ENCODE measurements at places on chromosomes 11 and 22.
A peak's percentile ranks its signal among the peaks of the same experiment; 100 is the strongest.

GRCh38 chr11:128420951-128421350 lies 166.4 kb downstream of the ETS1 start:
- no peak for DNase-seq

DNA sequence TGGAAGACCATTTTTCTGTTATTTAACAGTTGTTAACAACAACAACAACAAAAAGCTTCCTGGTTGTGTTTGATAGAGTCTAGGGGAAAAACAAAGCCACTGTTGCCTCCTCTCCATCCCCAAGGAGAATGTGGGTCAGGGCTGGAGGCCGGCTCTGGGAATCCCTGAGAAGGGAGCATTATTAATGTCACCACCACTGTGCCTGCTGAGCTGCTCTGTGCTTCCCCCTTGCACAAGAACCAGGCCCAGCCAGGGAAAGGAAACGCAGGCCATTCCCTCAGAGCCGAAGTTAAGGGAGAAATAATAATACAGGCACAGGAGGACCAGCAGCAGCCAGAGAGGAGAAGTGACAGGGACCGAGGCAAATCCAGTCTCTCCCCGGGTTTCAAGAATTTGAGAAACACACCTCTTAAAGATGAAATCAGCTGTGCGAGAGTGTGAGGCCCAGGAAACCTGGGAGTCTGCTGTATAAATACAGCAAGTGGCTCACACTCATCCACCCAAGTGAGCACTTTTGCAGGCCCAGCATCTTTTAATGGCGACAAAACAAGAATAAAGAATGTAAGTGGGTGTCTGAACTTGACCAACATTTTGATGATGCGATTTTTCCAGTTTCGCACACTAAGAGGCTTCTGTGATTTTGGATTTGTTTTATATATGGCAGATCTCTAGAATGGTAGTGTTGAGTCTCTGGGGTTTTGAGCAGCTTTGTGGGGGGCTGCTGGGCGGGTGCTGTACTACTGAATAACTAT lies 539.2 kb downstream of the NTM start:
- no peak for DNase-seq

DNA sequence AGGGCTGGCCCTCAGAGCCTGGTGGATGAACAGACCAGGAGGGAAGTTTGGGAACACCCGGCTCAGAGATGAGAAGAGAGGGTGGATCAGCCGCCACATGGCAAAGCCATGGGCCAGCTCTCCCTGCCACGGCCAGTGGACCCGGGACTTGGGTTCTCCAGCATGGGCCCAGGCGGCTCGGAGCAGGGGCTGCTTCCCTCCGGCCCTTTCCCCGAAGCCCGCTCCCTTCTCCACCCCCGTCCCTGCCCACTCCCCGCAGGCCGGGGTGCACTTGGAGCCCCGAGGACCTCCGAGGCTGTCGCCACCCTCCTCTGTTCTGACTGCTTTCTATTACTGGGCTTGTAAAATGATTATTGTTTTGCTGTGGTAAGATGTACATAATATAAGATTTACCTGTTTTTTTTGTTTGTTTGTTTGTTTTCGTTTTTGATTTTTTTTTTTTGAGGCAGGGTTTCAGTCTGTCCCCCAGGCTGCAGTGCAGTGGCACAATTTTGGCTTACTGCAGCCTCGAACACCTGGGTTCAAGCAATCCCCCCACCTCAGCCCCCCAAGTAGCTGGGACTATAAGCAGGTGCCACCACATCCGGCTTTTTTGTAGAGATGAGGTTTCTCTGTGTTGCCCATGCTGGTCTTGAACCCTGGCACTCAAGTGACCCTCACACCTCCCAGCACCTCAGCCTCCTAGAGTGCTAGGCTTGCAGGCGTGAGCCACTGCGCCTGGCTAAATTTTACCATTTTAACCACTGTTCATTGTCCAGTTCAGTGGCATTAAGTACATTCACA lies 11.3 kb upstream of the TH start:
- DNase-seq = no peak

GRCh38 chr11:108624196-108624925 lies 30.8 kb upstream of the EXPH5 start:
- DNase-seq = no peak

DNA sequence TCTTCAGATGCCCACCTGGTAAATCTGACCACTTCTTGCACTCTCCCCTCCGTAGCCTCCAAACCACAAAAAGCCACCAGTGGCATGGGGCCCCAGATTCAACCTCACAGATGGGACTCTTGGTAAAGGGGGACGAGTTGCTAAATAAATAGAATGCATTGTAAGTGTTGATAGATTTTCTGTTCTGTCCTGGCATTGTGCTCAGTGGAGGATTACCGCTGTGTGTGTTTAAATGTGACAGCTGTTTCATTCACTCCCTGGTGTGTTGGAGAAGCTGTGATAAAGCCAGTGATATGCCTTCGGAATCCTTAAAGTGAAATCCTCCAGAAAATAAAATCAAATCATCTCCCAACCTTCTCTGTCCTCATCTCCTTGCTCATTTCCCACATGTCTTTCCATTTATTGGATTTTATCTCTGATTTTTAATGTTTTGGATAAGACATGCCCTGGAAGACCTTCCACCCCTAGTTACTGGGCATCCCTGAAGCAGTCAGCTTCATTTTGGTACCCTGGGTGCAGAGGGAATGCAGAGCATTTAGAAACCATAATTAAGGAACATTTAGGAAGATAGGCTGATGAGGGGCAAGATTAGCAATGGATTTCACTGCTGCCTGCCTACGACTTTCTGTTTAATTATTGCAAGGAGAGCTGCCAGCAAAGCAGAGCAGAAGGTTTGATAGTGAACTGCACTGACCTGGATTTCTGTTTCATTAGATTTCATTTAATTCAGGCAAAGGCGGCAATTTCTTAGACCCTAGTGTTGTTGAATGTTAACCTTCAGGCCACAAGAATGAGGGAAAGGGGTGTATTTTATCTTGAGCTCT lies 460.9 kb upstream of the KIRREL3 start:
- no peak for DNase-seq

GRCh38 chr22:31870890-31871289 lies 73.4 kb upstream of the YWHAH start:
- no peak for DNase-seq

GRCh38 chr11:114348200-114349191 lies 51.8 kb downstream of the C11orf71 start:
- DNase-seq = peak; percentile 30

DNA sequence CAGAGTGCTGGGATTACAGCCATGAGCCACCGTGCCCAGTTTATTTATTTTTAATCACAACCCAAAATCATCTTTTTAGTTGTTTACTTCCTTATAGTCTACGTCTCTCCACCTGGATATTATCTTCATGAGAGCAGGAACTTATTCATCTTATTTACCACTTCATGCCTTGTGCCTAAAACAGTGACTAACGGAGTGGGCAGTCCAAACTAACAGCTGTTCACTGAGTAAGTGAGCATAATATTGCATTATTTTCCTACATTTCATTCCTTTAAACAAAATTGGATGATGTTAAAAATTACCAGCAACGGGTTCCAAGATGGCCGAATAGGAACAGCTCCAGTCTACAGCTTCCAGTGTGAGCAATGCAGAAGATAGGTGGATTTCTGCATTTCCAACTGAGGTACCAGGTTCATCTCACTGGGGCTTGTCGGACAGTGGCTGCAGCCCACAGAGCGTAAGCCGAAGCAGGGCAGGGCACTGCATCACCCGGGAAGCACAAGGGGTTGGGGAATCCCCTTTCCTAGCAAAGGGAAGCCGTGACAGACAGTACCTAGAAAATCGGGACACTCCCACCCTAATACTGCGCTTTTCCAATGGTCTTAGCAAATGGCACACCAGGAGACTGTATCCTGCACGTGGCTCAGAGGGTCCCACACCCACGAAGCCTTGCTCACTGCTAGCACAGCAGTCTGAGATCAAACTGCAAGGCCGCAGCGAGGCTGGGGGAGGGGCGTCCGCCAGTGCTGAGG lies 14.1 kb downstream of the TMEM123 start:
- no peak for DNase-seq

DNA sequence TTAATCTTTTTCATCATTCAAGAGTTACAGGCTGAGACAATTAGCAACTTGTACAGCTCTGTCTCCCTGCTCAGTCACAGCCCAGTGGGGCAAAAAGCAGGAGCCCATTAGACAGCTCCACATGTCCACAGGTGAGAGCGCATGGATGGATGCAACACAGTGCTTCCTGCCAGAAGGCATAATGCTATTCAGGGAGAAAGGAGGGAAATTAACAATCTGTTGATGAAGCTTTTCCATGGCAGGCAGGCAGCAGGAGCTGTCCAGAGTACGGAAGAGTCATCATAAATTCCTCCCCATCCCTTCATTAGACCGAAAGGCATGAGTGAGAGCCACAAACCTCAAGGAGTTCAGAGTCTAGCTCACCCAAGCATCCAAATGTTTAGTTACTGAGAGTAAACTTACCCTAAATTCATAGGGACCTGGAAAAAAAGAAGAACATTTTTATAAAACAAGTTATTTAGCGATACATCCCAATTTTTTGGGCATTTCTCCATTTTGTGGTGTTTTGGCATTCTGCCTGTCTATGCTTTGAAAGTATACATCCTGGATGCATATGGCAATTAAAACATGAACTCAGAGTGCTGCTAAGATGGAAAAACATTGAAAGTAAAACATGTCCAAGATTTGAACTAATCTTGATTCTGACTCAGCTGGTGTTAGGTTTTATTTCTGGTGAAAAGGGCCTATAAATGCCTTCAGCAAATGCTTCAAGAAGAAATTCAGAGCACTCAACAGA lies 428.1 kb downstream of the OPCML start:
- DNase-seq = no peak

DNA sequence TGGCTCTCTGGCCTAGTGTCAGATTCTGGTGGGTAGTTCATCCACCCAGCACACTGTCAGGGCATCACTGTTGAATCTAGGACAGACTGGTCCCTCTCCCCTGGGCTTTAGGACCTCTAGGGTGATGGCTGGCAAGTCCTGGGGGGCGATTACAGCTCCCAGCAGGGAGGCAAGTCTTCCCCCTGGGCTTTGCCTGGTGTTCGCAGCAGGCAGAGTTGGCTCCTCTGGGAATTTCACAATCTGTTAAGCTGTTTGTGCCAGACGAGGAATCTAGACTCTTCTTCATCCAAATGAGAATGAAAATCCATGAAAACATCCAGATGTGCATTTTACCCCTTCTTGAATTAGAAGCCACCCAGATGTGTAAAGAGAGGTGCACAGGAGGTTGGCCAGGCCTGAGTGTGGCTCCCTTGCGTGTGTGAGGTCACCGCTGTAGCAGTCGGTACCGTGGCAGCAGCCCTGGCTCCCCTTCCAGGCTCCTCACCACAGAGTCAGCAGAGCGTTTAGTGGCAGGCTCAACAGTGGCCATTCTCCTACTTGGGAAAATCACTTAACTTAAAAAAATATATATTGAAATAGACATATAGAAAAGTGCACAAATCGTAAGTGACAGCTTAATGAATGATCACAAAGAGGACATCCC lies 99.9 kb upstream of the TBCEL start:
- no peak for DNase-seq

GRCh38 chr11:58613228-58613627 lies 9.2 kb upstream of the CNTF start:
- no peak for DNase-seq

DNA sequence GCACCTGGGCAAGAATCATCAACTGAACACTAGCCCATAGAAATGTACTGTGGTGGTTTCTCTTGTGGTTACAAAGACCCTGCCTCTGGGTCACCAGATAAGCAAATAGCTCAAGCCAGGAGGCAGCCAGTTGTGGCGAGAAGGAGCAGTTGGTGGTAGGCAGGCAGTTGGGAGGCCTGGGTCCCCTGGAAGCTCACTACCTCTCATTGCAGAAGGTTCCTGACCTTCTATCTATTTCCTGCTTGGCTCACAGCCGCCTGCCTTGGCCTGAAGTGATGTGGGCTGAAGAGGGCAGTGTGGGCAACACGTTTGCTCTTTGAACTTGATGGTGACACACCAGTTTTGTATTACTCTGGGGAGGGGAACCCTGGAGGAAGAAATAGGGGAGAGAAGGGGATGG lies 34.7 kb downstream of the NECTIN1 start:
- no peak for DNase-seq

- no peak for DNase-seq
Measured at GRCh38 chr11:6666302-6667183, 10.9 kb upstream of the DCHS1 start.

All from right lung (tissue), 10 donors.